ENCODE measurements at places on chromosomes 16 and 17.

GRCh38 chr16:74743668-74744299, 30.8 kb downstream of the FA2H start:
- DNase-seq, result peak; percentile 90

GRCh38 chr16:81798311-81799137, 19.4 kb downstream of the PLCG2 start:
- DNase-seq, result no peak

GRCh38 chr17:57514614-57515013, 230.5 kb downstream of the CCDC182 start:
- DNase-seq, result no peak

DNA sequence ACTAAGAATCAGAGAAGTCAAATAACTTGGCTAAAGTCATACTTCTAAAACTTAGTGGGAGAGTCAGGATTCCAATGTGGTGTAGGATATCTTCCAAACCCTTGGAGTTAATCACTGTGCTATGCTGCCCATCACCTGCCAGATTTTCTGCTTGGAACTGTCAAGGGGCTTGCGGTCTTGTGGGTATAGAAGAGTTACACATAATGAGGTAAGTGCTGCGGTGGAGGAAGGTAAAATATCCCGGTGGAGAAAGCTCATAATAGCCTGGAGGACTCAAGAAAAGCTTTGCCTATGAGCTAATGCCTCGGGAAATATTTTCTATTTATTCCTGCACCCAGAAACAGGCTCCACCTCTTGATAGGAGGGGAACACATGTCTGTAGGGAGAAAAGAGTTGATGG, 195.6 kb downstream of the UTP18 start:
- DNase-seq, result no peak

DNA sequence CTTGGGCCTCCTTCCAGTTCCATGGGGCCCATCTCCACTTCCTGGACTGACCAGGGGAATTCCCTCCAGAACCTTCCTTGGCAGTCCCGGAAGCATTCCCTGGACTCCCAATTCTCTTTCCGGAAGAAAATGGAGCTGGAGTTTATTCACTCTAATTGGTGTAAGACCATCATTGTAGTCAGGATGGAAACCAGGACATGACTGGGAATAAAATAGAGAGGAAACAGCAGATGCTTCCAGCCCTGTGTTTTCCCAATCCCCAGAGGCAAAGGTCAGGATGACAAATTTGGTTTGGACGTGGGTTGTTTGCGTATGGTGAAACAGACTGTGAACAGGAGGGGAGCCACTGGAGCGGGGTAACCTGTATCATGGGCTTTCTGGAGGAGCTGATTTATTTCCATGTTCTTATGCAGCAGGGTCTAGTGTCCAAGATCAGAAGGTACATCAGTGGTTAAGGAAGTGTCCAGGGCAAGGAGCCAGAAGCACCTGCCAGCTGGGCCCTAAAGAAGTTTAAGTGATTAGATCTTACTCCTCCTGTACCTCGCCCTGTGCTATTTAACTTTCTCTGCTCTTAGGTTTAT, 8.5 kb upstream of the LONP2 start:
- DNase-seq, result no peak

- DNase-seq, result no peak
Measured at GRCh38 chr16:83859265-83859664, 39.6 kb upstream of the MLYCD start.

GRCh38 chr17:58873926-58874325, 118.3 kb downstream of the PPM1E start:
- DNase-seq, result no peak

DNA sequence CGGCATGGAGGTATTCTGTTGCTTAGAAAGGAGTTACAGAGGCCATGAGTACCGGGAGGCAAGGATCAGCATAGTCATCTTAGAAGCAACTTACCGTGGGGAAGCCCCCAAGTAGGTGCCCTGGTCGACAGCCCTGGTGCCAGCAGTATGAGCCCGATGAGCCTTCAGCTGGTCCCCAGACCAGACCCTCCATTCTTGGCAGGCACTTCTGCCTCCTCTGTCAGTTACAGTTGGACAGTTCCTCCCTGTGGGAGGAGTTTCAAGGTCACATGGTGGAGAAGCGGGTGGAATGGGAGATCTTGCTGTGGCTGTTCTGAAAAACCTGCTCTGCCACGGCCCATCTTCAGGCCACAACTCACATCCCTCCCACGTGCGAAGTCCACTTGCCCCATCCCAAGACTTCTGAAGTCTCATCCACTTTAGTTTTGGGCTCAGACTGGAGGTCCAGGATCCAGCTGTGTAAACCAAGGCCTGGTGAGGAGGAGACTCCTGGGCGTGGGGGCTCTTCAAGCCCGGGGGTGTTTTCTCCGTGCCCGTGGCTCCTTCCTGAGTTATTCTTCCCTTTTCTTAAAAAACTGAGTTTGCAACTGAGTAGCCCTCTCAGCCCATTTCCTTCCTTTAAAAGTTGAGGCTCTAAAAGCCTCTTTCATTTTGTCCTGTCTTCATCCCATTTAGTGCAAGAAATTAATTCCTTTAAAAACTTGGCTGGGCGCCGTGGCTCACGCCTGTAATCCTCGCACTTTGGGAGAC, 133.5 kb downstream of the SEC14L1 start:
- no peak for DNase-seq

- DNase-seq, result no peak
Measured at GRCh38 chr16:69056421-69056820, 49.0 kb upstream of the HAS3 start.

GRCh38 chr16:89815639-89816348, 653 bp downstream of the FANCA start:
- DNase-seq, result no peak

Measured in HTR-8/SVneo (cell line).